ENCODE measurements at places on chromosomes 4 and X.

- no peak for DNase-seq
These were observed 12.1 kb upstream of the ARAP2 start for GRCh38 chr4:36256398-36256891.

- no peak for DNase-seq
These were observed 84.7 kb downstream of the LARP7 start for GRCh38 chr4:112721627-112722026.

DNA sequence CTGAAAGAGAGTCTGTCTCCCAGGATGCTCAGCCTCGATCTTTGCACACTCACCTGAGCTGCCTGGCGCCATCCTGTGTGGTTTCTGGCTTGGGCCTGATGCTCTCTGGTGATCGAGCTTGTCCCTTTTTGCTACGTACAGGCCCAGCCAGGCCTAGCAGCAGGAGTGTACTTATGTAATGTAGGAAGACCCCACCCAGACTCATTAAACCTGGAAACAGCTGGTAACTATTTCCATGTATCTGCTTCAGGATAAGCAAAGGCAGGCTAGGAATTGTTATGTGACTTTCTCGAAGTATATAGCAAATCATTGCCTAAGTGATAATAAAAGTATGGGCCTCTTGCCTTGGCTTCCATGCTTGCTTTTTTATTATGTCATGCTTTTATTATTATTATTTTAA is 18.6 kb upstream of the ARSJ start:
- DNase-seq: no peak

- no peak for DNase-seq
These were observed 11.8 kb upstream of the TASL start for GRCh38 chrX:30589146-30589888.

DNA sequence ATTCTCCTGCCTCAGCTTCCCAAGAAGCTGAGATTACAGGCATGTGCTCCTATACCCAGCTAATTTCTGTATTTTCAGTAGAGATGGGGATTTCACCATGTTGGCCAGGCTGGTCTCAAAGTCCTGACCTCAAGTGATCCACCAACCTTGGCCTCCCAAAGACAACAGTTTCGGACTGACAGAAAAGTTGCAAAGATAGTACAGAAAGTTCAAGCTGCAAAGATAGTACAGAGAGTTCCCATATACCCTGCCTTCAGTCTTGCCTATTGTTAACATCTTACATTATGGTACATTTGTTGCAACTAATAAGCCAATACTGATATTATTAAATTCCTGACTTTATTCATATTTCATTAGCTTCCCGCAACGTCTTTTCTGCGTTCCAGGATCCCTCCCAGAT is 65.8 kb downstream of the SUPT20HL2 start:
- no peak for DNase-seq

DNA sequence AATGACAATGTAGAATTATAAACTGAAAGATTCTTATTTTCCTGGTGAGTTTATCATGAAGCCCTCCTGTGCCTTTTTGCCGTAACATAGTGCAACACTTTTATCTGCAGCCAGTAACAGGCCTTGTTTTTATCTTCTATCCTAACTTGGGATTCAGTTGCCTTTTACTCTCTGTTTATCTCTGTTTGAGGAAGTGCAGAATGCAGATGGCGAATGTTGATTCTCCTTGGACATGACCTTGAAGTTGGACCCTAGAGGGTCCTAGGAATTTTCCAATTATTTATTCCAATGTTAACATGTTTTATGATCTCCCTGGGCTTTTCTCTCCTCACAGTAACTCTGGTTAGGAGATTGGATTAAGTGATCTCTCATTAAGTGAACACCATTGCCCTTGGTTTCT is 165.0 kb downstream of the FMR1NB start:
- DNase-seq: no peak

- DNase-seq: no peak
These were observed 254.6 kb downstream of the CBLL2 start for GRCh38 chrX:22527302-22527701.

- DNase-seq: no peak
These were observed 70.8 kb downstream of the ADRA2C start for GRCh38 chr4:3836756-3837601.

DNA sequence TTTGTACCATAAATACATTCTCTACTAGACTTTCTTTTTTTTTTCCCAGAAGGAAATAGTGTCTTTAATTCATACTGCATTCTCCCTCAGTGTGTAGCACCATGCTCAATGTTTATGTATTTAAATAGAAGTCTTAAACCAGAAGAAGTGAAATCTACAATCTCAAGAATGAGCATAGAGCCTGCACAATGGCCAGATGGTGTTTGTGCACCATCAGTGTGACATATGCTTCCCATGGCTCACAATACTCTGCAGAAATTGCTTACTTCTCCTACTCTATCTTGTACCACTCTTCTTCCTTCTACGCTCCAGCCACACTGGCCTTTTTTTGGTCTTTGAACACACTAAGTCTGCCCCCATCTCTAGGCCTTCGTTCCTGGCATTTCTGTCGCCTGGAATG is 2.6 kb upstream of the DOCK11 start:
- no peak for DNase-seq

DNA sequence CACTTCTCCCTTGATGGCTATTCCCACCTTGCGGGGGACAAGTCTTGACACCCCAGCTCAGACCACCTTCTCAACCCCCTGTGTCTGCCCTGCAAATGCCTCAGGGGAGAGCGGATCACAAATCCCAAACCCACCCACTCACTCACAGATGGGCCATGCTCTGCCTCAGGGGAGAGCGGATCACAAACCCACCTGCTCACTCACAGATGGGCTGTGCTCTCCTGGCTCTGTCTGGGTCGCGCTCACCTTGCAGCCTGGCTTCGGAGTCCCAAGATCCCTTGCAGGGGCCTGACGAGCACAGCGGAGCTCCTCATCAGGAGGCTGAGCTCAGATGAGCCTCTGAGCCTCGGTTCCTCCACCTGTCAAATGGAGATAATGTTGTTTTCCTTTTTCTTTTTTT is 38.6 kb downstream of the HTRA3 start:
- no peak for DNase-seq

GRCh38 chr4:22215084-22215483 is 266.5 kb upstream of the KCNIP4 start:
- DNase-seq: no peak

GRCh38 chr4:10495651-10496050 is 38.4 kb upstream of the ZNF518B start:
- DNase-seq: no peak

DNA sequence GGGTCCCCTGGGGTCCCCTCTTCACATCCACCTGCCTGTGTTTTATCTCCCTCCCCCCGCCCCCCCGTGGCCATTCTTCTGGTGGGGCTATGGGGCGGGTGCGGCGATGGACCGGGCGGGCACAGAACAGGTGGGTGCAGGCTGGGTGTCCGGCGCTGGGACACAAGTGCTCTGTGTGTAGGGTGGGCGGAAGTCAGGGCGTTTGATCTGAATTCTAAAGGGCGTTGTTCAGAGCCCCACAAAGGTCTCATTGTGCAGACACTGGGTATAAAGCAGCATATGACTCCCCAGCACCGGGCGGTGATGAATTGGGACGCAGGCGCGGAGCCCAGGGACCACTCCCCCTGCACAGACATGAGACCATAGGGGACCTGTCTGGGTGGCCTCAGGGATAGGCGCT is at the start of gene GJB1:
Gene GJB1 (plus strand): TSS at position 296 of the 400 bp plus-strand sequence. CDS start 484 bp downstream, outside the sequence.
- no peak for DNase-seq

DNA sequence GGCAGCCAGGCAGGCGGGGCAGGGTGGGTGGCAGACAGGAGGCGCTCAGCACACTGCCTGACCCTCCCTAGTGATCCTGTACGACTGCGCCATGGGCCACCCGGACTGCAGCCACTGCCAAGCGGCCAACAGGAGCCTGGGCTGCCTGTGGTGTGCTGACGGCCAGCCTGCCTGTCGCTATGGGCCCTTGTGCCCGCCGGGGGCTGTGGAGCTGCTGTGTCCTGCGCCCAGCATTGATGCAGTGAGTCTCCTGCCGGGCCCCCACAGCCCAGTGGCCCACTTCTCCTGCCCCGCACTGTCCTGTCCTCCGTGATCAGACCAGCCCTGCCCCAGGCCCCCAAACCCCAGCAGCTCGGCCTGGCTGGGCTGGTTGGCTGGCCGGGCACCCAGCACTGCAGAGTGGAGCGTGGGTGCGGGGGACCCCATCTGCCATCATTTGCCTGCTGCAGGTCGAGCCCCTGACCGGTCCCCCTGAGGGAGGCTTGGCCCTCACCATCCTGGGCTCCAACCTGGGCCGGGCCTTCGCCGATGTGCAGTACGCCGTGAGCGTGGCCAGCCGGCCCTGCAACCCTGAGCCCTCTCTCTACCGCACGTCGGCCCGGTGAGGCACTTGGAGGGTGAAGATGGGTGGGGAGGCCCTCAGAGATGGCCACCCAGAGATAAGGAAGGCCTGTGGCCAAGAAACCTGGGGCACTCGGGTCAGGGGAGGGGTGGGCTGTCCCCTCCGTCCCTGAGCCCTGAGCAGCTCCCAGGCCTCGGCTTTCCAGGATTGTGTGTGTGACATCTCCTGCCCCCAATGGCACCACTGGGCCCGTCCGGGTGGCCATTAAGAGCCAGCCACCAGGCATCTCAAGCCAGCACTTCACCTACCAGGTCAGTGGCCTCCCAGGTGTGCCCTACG is 7.6 kb downstream of the PLXNB3 start:
- DNase-seq: no peak

DNA sequence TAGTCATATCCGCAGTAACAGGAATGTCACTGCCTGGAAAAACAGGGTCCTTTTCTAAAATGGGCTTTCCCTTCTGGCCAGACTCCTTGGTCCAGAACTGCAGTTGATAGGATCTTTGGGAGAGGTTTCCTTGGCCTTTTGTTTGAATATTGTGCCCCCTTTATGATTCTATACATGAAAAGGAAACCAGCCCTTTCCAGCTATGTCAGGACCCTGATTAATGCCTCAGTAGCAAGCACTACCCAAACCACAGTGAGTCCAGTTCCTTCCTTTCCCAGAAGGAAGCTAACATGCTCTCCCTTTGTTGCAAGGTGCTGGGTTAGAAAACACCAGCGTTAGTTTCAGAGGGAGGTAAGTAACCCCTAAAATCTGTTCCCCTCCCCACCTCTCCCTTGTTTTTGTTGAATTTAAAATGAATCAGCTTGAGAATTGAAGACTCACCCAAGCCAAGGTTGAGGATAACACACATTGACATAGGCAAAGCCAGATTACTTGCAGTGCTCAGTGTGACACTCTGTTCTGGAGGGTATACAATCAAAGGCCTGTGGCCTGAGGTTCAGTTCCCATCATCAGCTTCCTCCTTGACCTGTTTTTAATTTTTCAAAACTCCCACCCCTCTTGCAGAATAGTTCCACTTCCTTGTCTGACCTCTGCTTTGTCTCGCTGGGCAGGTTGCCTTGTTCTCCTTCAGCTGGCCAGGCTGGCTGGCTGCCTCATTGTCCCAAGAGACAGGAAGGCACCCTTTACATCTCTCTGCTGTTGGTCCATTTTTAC is 87.6 kb upstream of the PLAC1 start:
- no peak for DNase-seq

DNA sequence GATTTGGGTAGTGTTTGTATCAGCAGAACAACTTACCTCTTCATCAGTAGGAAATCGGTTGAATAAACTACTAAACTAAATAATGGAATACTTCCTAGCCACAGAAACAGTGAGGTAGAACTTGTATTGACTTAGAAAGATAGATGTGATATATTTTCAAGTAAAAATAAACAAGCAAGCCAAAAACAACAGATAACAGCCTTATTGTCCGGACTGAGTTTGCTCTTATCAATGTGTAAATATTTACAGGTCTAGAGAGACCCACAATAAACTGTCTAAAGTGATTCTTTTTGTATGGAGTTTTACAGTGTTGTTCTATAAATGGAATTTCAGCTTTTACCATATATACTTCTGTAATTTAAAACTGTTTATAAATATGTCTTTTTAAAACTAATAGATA is 721.8 kb downstream of the ADGRL3 start:
- DNase-seq: no peak

DNA sequence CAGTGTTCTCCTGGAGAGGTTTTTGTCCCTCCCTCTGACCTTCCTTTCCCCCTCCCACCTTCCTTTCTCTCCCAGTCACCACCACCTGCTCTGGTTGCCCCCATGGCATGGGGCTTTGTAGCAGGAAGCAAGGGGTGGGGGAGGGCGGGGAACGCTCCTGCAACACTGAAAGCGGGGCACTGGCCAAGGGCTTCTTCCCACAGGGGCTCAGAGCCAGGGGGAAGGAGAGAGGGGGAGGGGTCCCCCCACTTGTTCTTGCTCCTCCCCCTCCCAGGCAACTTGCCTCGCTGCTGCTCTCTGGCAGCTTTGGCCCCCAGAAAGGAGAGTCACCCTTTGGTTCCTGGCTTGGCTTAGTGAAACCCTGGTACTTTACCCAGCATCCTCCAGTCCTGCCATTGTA is 48.4 kb downstream of the BCORL1 start:
- no peak for DNase-seq

DNA sequence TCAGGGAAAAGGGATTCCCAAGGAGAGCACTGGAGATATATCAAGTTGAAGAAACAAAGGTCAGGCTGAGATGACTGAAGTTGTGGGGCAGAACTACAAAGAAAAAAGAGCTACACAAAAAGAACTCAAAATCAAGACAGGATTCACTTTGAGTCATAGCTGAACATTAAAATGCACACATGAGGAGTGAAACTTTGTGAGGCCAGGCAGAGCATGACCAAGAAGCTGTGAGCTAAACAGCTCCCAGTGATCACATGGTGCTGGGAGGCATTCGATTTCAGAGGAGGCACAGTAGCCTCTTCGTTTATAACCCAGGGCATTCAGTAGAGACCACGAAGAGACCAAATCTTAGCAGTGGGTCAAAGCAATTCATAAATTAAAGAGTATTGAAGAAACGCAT is 145.3 kb downstream of the ATRX start:
- no peak for DNase-seq

DNA sequence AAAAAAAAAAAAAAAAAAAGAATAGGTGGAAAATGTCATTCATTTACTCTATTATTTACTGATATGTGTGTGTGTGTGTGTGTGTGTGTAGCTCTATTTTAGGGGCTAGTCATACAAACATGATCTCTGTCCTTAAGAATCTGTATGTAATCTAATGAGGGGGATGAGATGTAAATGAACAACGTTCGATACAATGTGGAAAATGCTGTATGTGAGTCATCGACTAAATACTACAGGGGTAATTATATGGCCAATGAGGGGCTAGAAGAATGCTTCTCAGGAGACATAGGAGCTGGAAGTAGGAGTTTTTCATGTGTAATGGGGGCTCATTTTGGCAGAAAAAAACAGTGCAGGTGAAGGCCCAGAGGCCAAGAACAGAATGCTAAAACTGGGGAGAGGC is 41.9 kb downstream of the LEF1 start:
- DNase-seq: no peak

All from cortex of kidney (tissue), 1 donor.